Cardiac septum (tissue), 1 donor: ENCODE measurements at places on chromosomes 2 and 18.
A peak's percentile ranks its signal among the peaks of the same experiment; 100 is the strongest.

DNA sequence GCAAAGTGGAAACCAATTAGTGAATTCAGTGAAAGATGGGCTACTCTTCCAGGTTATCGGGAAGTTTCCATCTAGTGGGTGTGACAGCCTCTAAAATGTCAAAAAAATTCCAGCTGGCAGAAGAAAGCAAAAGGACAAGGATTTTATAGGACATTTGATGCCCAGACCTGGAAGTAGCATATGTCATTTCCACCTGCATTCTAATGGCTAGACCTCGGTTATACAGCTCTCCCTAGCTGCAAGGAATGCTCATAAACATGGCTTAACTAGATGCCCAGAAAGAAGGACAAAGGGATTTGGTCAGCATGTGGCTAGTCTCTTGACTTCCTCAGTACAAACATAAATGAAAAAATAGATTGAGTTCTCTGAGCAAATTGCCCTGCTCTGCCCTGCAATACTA lies 215.4 kb downstream of the NYAP2 start:
- no peak for DNase-seq

DNA sequence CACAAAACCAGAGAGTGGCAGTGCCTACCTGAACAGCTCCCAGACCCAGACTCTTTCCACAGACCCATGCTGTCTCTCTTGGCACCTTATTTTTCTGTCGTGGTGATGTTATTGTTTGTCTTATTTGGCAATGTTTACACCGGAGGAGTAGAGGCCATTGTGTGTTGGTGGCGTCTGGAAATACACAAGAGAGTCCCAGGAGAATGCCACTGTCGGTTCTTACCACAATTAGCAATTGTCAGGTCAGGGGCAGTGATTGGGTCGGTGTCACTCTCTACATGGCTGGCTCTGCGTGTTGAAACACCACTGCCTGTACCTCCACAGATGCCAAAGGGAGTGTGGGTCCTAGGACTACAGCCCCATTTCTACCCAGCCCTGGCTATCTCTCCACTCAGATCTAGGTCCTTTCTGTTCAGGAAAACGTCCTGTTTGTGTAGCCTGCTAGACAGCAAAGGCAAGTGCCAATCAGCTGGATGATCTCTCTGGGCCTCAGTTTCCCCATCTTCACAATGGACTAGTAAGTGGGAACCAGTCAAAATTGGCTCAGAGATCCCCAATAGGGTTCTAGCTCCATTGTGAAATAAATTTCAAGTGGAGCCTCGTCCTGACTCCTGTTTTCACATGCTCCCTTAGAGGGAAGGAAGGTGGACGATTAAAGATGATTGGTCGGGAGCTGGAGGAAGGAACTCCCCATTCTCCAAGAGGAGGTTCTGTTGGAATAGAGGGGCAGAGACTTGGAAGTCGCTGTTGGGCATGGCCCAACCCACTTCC lies 17.0 kb downstream of the EPAS1 start:
- DNase-seq = no peak

DNA sequence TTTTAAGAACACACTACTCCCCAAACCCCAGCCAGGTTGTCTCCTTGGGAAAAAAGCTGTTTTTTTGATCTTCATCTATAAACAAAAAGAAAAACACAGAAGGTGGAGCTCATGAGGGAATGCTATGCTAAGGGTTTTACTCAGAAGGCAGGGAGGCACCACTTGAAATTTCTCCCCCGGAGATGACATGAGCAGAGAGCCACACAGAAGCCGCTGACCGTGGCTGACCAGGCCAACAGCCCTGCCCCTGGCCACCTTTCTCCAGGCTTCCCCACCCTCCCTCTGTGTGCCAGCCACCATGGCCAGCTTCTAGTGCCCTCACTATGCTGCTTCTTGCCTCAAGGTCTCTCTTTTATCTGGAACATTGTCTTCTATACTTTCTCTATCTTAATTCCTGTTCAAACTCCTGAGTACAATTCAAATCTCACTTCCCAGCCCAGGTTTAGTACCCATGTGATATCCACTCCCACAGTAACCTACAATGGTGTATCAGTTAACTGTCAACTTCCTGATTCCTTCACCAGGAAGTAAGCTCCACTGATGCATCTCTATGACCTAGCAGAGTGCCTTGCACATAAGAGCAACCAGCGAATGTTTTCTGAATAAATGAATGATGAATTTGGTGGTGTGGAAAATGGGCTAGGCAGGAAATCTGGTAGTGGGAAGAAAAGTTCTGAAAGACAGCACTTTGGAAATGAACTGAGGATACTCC lies 15.3 kb downstream of the LAPTM4A start:
- DNase-seq = no peak

DNA sequence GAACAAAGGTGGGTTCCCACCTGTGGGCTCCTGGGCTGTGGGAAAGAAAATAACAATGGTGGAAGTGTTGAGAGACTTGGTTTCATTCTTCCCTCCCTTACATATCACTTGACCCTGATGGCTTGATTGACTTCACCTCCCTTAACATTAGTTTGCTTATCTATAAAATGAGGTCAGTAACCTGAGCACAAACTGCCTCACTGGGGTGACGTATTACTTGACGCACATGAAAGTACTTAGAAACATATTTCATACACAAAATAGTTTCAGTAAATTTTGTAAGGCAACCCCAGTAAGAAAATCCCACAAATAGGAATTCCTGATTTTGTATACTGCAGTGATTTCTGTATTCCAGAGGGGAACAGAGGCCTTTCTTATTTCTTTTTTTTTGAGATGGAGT lies 29.4 kb upstream of the LPIN2 start:
- no peak for DNase-seq

DNA sequence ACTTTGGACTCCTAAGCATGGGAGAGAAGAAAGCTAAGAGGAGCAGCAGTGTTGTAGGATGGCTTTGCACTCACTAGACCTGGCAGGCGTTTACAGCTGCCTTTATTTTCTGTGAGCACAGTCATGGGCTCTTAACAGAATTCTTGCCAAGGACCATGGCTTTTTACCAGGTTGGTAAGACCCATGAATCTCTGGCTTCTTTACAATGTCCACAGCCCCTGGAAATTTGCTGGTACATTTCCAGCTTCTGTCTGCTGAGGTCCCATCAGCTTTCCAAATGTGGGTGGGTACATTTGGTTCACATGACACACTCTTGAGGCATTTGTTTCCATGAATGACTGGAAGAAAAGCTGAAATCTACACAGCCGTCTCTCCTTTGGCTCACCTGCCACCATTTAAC lies 162.7 kb downstream of the PPP1R1C start:
- no peak for DNase-seq

GRCh38 chr2:223979730-223980396 lies 22.6 kb downstream of the MRPL44 start:
- no peak for DNase-seq

GRCh38 chr2:113175736-113176695 lies 2.2 kb downstream of the PSD4 start:
- peak; percentile 60 for DNase-seq

DNA sequence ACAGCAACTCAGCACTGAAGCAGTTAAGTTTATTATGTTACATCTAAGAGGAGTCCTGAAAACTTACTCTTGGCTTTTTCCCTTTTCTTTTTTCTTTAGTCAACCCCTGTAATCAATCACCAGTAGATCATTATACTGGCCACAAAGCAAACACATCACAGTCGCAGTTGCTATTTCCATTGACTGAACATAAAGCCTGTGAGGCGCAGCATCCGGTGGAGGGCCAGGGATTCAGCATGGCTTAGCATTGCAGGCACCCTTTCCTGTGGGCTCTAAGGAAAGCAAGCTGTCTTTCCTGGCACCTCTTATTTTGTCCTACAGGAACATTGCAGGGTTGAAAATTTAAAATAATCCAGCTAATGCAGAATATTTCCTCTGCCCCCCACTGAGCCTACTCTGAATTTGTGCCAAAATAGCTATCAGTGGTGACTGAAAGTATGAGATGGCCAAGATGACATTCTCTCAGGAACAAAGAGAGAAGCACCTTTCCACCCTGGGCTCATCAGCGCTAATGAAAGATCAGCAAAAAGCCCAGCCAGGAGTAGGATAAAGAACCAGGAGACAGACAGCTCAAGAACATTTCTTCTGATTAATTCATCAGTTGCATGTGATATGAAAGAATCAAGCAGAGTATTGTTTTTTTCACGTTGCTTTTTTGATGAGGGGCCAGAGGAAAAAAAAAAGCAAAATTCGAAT lies 85.3 kb upstream of the SULT1C3 start:
- DNase-seq = no peak

DNA sequence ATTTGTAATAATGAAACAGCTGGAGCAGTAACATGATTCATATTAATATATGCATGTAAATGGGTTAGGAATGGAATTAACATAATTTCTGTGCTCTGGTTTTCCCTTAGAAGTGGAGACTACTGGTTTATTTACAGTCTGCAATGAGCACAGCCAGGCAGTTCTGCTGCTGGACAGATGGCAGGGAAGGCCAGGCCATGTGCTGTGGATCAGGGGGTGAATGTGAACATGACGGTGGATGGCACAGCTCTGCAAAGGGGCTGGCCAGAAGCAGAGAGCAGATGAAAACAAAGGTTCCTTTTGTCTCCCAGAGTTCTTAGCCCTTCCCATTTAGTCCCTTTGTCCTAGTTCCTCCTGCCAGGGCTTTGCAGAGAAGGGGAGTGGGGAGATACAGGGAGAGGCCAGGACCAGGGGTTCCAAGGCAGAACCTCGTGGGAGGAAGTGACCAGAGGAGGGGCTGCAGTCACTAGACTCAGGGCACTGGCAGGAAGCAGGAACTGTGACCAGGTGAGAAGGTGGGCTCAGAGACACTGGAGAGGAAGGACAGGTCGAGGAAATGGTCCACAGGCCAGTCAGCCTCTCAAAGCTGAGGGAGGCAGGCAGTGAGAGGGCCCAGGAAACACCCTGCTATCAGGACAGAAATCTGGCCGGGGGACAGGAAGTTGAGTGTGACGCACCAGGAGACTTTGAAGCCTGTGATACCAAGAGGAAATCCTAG lies 112.9 kb upstream of the ATP8B1 start:
- DNase-seq = no peak

- DNase-seq = no peak
These were observed 93.4 kb upstream of the ITGA6 start for GRCh38 chr2:172333978-172334330.

- DNase-seq = no peak
These were observed 237.3 kb upstream of the SALL3 start for GRCh38 chr18:78742218-78742745.

DNA sequence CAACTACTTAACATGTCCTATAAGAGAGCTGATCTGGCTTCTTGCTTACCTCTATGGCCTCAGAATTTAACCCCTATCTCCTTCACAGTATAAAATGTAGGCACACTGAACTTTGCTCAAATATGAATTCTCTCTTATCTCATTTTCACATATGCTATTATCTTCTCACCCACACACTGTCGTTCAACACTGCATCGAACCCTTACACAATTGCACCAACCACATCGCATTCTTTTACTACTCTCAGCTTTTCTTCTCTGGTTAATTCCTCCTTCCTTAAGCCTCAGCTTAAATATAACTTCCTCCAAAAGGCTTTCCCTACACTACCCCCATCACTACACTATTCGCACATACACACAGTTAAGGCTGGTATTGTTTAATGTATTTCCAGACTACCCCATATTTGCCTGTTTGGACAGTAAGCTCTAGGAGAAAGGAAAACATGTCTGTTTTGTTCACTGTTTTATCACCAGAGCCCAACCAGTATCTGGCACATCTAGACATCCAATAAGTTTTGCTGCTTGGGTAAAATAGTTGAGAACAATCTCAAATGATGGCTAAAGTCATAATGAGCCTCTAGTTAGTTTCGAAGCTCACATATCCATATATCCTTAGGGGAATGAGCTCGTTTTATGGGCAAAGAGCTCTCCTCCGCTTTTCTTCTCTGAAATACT lies 47.7 kb downstream of the HIBCH start:
- no peak for DNase-seq

- DNase-seq = no peak
These were observed 64.2 kb downstream of the RBM43 start for GRCh38 chr2:151197184-151198108.

DNA sequence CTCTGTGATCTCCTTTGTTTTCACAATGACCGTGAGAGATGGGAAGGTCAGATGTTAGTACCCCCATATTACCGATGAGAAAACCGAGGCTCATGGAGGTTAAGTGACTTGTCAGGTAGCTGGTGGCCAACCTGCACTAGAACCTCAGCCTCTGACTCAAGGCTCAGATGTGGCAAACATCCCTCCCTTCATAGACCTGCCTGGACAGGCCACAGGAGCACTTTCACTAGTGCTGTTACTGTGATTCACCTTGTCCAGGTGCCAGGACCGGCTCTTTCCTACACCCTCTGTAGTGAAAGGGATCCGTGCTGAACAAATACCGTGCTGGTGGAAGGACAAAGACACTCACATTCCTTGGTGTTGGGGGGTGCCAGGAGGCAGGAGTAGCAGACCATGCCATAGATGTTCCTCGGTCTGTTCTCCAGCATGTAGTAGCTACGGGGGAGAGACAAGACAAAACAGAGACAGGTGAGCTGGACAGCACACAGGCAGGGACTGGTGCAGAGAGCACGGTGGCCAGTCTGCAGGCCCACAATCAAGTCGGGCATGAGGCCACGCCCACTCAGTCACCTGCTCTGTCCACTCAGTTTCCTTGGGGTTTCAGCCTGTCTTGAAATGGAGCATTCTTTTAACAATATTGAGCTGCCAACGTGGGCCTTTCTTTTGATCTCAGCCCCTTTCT lies 65.9 kb downstream of the EDAR start:
- DNase-seq = peak; percentile 68

- no peak for DNase-seq
These were observed 73.5 kb downstream of the MYO1B start for GRCh38 chr2:191318729-191319078.

DNA sequence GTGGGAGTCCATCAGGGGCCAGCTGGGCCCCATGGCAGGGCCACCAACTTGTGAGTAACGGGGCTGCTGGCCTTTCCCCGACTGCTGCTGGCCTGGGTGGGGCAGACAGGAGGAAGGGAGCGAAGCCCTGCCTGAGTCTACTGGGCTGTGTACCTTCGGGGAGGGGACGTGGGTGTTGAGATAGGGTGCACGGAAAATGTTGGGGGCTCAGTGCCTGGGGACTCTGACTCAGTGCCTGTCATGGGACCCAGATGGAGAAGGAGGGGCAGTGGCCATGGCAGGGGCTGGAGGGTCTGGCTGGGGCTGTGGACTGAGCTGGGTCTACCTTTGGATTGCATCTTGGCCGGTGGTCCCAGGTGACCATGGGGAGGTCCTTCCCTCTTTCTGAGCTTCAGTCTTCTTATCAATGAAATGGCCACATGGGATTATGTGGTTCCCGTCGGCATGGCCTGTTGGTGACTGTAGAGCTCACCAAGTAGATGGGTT lies 4.0 kb downstream of the SLC4A3 start:
- DNase-seq = peak; percentile 76

DNA sequence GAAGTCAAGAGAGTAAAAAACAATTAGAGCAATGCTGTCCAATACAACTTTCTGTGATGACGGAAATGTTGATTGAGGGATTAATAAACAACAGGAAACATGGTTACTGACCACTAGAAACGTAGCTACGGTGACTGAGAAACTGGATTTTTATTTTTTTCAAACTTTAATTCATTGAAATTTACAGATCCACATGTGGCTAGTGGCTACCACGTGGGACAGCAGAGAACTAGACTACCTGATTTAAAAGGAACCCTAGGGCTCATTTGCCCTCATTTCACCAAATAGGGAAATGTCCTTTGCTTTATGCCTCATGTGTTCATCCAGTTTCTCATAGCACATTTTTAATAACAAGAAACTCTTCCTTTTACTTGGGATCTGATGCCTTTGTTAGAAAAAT lies 413.0 kb downstream of the TGIF1 start:
- no peak for DNase-seq
